Activated CD4-positive, alpha-beta T cell treated with anti-CD3 and anti-CD28 coated beads for 1 hour (primary cell): ENCODE measurements at places on chromosomes 13 and 19.

DNA sequence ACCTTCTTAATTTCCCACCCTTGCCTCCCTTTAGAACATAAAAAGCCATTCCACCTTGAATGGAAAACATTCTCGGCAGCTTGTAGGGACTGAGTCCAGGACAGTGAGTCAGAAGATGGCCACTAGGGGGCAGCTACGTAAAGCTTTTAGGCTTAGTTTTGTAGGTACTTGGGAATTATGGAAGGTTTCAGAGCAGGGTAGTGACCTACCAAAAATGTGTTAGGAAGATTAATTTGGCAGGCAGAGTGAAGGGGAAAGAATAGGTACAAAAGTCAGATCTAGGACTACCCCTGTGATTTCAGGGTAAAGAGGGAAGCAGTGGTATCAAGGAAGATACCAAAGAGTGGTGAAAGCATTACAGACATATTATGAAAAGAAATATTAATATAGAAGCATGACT is 198.4 kb downstream of the NDFIP2 start:
- no peak for DNase-seq

DNA sequence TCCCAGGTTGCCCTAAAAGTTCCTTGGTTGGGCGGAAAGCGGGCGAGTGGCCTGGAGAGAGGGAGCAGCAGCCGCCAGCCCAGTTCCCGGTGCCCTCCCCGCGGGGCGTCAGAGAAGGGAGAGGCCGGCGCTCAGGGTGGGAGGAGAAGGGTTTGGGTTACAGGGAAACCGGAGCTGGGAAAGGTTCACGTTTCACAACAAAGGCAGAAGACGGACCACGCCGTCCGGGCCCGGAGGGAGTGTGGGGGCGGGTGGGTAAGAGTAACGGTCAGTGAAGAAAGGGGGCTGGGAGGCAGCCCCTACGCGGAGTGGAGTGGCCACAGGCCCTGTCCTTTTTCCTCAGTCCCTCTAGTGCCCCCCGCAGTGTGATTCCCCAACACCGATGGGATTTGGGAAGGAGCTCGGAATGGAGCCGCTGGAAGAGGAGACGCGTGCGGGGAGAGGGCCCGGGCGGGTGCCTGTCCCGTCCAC is 1.6 kb downstream of the SIX5 start:
- no peak for DNase-seq

DNA sequence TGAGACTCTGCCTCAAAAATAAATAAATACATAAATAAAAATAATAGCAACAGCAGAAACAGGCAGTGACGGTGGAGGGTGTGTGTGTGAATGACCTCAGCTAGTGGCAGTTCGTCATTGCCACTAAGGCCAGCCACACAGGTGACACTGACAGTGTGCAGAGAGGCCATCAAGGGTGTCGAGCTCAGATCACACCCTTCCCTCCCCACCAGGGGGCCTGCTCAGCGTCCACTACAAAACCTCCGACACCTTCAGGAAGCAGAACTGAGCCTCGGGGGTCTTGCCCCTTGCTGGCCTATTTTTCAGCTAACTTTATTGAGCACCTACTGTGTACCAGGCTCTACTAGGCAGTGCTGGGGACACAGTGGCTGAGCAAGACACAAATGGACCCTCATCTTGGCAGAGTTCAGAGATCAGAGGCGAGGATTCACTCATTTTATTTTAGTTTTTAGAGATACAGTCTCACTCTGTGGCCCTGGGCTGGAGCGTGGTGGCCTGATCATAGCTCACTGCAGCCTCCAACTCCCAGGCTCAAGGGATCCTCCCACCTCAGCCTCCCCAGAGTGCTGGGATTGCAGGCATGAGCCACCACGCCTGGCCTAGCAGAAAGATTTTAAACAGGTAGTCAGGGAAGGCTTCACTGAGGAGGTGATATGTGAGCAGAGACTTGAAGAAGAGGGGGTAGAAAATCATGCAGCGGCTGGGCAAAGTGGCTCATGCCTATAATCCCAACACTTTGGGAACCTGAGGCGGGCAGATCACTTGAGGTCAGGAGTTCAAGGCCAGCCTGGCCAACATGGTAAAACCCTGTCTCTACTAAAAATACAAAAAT is 30.3 kb upstream of the SEMA6B start:
- no peak for DNase-seq

DNA sequence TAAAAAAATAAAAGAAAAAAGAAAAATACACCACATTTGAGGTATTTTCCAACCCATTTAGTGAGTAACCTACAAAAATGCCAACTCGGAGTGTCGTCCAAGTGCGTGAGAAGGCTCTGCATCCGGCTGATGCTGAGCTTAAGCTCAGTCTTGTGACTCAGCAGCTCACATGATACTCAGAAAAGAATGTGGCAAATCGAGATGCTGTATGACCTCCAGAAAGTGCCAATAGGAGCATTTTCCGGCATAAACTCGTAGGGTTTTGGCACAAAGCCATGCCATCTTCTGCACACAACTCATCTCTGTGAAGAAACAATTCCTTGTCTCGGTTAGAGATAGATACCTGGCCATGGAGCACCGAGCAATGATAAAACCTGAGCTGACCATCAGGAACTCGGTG is 58.5 kb downstream of the TRPM4 start:
- DNase-seq: no peak

- no peak for DNase-seq
Measured at GRCh38 chr13:102642029-102642428, 45.2 kb downstream of the TPP2 start.

- no peak for DNase-seq
Measured at GRCh38 chr19:40603071-40603388, 1.9 kb downstream of the LTBP4 start.

DNA sequence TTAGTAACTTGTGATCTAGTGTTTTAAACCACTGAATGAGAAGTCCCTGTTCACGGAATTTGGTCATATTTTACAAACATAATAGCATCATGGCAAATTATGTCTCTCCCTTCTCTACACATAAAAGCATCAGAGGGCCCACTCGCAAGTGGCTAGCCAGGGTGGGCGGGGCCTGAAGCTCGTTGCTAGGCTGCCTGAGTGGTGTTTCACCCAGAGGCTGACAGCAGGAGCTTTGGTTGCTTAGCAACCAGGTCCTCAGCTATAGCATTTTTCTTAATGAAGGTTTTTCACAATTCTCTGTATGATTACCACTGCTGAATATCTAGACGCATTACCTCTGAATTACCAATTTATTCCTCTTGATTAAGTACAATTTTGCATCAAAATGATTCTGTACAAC is 126.5 kb downstream of the NALCN start:
- DNase-seq: no peak

GRCh38 chr19:3778104-3778867 is 6.3 kb upstream of the RAX2 start:
- DNase-seq: no peak

- no peak for DNase-seq
Measured at GRCh38 chr13:105817498-105817897, 718.0 kb downstream of the EFNB2 start.

DNA sequence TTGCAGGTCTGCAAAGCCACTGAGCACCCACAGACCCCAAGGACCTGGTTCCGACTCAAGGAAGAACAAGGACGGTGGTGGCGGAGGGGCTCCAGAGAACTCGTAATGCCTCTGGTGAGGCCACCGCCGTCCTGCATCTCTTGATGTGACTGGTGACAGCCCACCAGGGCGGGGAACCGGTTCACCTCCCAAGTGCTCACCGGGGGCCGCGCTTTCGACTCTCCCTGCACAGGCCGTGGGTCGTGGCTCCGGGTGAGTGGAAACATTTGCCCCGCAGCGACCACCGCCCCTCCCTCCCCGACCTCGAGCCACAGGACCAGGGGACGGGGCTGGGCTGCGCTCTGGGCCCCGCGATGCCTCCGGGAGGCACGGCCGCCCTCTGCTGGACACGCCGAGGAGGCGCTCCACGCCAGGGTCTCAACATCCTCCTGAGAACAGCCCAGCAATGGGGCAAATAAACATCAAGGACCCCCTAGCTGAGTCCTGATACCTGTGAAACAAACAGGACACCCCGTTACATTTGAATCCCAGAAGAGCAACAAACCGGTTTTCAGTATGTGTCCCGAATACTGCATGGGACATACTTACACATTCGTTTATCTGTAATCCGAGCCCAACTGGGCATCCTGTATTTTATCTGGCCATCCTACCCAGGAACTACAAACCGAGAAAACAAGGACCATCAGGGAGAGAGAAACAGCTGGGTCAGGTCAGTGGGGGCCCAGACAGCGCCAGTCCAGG is 3.9 kb upstream of the PLPP2 start:
- no peak for DNase-seq

DNA sequence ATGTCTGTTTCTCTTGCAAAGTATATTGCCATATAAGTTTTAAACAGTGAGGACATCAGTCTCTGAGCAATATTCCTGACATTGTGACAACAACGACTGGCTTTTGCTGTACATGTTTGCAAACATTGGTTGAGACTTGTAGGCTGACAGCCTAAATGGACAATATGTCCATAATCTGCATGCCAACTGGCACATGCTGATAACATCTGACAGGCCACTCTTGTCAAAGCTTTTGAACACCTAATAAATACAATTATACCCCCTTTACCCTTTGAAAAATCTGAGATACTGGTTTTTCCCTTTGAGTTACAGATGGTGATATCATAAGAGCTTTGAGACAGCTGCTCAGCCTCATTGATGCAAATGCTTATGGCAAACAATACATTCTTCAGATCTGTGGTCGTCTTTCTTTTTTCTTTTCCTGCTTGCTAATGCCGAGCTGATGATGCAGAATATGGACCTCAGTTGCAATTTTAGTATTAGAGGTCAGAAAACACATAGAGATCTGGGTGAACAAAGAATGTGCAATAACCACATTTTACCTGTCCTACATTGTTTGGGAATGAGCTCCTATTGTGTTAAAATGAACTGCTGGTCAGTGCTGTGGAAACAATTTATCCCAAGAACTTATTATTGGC is 114.9 kb downstream of the RFC3 start:
- DNase-seq: no peak

DNA sequence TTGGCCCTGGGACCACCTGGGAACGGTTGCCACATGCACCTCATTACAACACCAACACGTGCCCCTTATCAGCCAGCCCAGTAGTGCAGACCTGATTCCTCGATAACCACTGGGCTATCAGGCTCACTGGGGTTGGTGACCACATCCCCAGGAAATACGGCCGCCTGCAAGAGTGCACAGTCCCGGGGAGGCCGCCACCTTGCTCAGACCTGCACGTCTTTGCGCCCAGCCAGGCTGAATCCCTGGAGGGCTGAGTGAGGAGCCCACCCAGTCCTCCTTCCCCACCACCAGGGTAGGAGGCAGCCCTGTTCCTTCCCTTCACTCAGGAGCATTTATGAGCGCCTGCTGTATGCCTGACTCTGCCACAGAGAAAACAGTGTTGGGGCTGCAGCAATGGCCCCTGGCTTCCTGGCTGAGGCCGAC is 67.8 kb downstream of the CEBPG start:
- no peak for DNase-seq

- DNase-seq: no peak
Measured at GRCh38 chr13:91468301-91468700, 69.9 kb downstream of the GPC5 start.

GRCh38 chr19:40705950-40706619 is 10.6 kb downstream of the COQ8B start:
- no peak for DNase-seq

- peak; percentile 32 for DNase-seq
Measured at GRCh38 chr13:46295491-46296114, 83.9 kb downstream of the LRRC63 start.

GRCh38 chr13:92530364-92530763 is 696.2 kb upstream of the GPC6 start:
- no peak for DNase-seq

DNA sequence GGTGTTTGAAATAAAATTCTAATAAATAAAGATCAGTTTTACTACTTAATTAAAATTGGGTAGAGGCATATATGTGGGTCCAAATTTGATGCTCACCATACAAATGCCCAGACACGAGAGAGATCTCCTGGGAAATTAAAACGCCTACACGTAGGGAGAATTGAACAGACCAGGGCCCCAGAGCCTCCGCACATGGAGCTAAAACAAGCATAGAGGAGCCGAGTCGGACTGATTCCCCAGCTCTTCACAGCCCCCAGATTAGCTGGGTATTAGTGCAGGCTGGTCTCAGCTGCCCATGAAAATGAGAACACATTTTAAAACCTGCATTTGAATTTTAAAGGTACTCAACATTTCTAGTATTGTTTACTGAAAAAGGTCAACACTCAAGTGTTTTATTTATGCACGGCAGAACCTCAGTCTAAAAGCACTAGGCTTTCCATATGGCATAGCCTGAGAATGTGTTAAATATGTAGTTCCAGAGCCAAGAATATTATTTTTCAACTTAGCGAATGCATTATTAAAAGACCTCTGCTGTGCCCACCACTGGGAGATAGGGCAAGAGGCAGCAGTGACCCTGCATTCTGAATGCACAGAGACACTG is 344.8 kb downstream of the ENOX1 start:
- no peak for DNase-seq

DNA sequence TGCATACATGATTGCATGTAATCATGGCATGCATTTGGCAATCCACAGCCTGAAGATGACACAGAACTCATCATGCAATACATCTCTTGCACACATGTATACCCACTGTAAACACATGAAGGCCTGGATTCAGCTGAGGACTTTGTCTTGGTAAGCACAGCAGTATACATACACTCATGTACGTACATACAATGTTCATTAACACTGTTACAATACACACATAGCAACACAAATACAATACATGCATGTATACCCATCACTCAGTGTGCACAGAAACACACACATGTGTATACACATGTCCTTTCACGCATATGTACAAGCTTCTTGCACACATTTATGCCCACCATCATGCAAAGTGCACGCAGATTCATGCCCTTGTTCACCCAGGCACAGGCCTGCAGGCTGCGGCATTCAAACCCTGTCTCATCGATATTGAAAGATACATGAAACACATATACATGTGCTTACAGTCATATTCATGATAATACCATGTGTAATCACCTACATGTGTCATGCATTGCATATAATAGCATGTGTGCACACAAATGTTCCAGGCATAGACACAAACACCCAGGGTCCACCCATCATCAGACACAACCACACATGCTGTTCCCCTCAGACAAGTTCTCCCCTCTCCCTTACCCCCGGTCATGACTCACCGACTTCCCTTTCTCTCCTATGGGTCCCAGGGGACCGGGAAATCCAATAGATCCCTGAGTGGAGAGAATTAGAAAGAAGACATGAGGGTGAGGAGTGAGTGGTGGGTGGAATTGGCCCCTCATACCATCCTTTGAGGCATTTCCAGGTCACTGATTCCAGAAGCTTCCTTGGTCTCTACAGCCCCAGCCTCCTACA is 28.7 kb downstream of the COL5A3 start:
- DNase-seq: no peak

- no peak for DNase-seq
Measured at GRCh38 chr19:56299688-56300087, 15.0 kb downstream of the ZSCAN5A start.

- no peak for DNase-seq
Measured at GRCh38 chr13:99339736-99340397, 32.7 kb upstream of the GPR183 start.

- no peak for DNase-seq
Measured at GRCh38 chr13:29171244-29171643, 351.1 kb downstream of the MTUS2 start.

GRCh38 chr19:29285878-29286277 is 72.9 kb upstream of the UQCRFS1 start:
- DNase-seq: no peak
